Right renal cortex interstitium (tissue), 3 donors: ENCODE measurements at places on chromosomes 2 and 18. TPM values are rescaled to one million over a fixed set of nuclear protein-coding genes. Genes with fewer than 3 reads are reported as not detected.

The MRO gene
- 3.0 TPM for polyA plus RNA-seq

DNA sequence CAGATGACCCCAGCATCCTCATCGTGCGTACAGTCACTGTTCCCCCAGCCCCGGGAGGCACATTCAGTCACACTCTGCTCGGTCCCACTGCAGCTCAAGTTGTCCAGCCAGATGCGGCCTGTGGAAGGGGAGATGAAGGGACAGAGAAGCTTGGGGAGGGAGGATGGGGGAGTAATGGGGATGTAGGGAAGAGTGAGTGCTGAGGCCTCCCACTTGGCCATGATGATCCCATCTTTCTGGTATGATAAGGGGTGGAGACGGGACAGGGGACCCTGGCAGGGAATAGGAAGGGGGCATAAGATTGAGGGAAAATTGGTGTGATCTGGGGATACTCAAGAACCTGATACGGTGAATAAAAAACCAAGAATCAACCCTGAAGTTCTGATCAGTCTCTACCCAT is 3.5 kb downstream of the LOXL3 start:
- DNase-seq = no peak

DNA sequence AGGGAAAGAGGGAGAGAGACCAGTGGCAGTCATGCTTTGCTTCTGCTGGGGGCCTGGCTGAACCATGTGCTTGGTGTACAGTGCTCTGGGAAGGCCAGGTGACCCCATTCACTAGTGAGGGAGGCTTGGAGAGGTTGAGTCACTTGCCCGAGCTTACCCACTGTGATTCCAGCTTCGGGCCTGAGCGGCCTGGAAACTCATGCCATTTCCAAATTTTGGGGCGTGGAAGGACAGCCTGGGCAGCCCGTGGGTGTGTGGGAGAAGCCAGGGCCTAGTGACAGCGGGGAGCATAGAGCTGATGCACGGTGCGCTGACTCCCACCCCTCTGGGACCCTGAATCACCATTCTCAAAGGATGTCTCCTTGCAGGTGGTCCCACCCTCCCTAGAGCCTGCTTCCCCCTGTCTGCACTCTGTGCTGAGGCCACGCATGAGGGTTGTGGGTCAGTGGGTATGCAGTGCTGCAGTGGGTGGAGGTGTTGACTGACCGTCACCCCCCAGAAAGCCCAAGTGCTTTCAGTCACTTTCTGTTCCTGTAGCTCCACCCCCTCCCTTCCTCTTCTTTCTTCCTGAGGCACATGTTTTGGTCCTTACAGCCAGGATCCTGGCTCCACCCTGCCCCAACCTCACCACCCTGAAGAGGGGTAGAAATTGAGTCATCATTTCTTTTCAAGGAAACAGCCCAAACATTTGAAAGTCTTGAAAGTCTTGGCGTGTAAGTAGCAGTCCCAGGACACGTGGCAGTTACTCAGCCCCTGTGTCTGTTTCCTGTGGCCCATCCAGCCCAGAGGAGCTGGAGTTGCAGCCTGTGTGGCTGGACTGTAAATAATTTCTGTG is 69.3 kb upstream of the MCFD2 start:
- DNase-seq = no peak

The CDH20 gene
- polyA plus RNA-seq = 3.9 TPM

The LYPD1 gene
- 81.9 TPM for polyA plus RNA-seq

DNA sequence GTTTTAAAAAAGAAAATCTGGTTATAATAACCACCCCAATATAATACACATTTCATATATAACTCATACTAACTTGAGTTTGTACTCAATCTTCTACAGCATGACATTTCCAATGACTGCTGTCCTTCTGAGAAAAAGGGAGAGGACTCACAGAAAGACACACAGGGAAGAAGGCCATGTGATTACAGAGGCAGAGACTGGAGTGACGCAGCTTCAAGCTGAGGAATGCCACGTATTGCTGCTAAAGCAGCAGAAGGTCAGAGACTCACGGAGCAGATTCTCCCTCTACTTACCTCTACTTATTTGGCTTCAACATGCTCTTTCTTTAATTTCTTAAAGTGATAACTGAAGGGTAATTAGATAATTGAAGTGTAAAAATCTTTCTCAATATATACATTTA is 753.5 kb upstream of the PKDCC start:
- DNase-seq = no peak

DNA sequence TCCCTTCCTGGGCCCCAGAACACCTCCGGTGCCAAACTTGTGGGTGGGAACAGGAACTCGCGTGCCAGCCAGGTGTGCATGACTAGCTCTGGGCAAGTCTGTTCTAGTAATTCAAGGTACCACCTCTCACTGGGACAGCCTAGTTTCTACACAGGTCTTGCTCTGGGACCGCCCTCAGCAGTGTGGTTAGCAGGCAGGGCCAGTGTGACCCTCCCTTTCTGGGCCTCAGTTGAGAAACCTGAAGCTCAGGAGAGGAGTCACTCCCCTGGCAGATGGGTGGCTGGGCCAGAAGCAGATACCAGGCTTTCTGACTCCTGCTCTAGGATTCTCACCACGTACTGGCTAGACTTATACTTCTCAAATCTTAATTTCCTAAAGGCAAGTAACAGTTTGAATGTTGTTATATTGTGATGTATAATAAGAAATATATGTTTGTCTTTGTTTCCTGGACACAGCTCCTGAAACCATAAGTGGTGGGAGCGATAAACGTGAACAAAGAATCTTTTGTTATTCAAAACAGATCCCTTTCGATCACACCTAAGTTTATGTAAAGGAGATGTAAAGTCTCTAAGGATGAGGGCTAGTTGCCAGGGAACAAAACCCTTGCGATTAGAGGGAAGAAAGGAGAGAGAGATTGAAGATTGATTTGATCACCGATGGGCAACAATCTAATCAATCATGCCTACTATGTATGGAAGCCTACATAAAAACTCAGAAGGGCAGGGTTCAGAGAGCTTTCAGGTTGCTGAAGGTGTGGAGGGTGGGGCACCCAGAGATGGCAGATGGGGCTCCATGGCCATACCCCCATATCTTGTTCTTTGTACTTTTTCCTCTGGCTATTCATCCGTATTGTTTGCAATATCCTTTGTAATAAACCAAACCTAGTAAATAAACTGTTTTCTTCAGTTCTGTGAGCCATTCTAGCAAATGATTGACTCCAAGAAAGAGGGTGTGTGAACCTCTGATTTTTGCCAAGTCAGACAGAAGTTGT is 952 bp upstream of the UGT1A6 start:
- no peak for DNase-seq

The TDRD15 gene
- polyA plus RNA-seq = 0.06 TPM

DNA sequence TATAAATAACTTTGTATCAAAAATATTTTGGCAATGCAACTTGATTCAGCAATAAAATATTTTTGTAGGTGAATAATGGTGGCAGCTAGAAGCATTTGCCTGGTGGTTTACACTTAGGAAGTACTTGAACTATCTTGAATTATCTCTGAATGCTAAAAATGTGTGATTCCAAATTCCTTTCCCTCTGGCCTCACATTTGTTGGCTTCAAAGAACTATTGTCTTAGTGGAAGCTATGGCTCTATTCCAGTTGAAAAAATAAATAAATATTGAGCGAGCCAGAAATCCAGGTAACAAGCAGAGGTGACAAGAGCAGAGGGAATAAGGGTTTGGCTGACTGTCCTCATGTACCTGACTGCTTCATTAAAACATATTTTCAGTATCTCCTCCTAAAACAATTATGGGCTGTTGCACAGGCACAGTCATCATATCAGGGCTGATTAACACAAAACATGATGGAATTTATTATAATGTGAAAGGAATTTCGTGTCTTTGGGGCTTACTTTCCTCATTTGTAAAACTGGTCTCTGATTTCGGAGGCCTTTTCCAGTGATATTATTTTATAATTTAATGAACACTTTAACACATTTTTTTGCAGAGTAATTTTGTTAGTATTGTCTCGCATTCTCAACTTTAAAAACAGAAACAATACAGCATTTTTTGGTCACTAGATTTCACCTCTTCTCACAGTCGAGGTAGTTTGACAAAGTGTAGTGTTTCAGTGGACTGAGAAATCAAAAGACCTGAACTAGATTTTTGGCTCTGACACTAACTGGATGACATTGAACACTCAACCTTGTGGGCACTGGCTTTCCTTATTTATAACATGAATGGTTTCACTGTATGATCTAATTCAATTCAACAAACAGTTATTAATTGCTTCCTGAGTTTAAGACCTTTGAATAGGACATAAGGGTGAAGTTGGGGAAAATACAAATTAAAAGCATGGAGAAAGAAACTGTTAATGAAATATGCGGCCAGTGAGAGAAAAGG is 7.8 kb upstream of the CAVIN2 start:
- DNase-seq = no peak

The RNF125 gene
- polyA plus RNA-seq = 2.6 TPM

- no peak for DNase-seq
Measured at GRCh38 chr2:226828191-226828590, 7.7 kb upstream of the RHBDD1 start.

- no peak for DNase-seq
Measured at GRCh38 chr2:51722311-51722710, 690.4 kb upstream of the NRXN1 start.
